Panc1 (cell line): ENCODE measurements at places on chromosomes 16 and 17. TPM values are rescaled to one million over a fixed set of nuclear protein-coding genes. Genes with fewer than 3 reads are reported as not detected.

The CYGB gene
- total RNA-seq = 6.0 TPM

The MFAP4 gene
- total RNA-seq = 0.92 TPM

DNA sequence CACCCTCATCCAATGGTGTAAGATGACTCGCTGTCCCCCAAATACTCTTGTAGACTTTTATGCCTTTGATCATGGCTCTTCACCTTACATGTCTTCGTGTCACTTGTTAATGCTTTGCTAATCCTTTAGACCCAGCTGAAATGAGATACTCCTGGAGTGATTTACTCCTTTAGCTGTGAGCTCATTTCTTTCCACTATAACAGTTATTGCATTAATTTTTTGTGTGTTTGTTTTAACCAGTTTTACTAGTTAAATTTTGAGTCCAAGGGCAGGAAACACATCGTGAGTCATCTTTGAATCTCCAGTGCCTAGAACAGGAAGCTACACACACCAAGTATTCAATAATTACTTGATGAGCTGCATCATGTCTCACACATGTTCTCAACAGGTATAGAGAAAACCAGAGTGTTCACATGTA, 6.5 kb upstream of the CTCF start:
- DNase-seq = no peak

DNA sequence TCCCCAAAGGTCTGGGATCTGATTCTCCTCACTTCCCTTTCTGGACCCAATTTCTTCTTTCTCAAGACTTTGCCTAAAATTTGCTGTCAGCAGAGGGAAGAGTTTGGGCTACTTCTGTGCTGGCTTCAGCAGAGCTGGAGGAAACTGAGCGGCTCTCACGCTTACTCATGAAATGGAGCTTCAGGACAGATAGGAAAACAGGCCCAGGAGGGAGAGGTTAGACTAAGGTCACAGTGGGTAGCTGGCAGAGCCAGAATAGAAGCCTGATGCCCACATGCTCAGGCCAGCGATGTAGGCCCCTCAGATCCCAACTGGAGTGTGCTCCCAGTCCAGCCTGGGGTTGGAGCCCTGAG, 593 bp downstream of the SLC38A7 start:
- no peak for DNase-seq

GRCh38 chr17:67280279-67280678, 35.3 kb upstream of the HELZ start:
- DNase-seq = no peak
